ENCODE measurements at places on chromosomes 11 and 22.
A peak's percentile ranks its signal among the peaks of the same experiment; 100 is the strongest.

DNA sequence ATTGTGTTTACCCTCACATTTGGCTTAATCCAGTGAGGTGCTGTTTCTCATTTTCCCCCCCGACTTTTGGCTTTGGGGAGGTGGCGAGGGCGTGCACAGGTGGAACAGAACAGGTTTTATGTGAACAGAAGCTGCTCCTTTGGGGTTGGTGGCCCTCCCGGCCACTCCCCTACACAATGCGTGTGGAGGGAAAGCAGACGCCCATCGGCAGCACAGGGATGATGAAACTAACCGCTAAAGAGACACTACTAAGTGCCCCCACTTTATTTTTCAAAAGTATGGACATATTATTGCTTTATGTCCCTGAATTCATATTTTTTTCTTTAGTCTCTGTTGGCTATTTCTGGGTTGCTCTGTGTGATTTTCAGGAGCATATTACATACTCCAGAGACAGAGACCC is 160.9 kb downstream of the ENTHD1 start:
- no peak for DNase-seq

DNA sequence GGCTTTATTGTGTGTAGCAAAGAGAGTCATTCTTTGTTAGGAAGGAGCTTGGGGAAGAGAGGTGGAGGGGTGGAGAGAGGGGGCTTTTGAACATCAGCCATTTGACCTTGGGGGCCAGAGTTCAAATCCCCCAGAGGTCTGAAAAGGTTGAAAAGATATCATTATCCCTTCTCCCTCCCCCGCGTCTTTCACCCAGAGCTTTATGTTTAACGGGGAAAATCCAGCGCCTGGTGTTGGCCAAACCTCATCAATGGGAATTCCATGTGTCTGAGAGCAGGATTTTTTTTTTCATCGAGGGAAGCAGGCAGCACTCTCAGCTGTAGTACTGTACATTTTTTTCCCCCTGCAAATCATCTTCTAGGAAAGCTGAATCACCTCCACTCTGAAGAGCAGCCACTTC is 122.4 kb upstream of the HSD17B12 start:
- no peak for DNase-seq

GRCh38 chr11:28760676-28761390 is 652.6 kb downstream of the METTL15 start:
- DNase-seq, result no peak

DNA sequence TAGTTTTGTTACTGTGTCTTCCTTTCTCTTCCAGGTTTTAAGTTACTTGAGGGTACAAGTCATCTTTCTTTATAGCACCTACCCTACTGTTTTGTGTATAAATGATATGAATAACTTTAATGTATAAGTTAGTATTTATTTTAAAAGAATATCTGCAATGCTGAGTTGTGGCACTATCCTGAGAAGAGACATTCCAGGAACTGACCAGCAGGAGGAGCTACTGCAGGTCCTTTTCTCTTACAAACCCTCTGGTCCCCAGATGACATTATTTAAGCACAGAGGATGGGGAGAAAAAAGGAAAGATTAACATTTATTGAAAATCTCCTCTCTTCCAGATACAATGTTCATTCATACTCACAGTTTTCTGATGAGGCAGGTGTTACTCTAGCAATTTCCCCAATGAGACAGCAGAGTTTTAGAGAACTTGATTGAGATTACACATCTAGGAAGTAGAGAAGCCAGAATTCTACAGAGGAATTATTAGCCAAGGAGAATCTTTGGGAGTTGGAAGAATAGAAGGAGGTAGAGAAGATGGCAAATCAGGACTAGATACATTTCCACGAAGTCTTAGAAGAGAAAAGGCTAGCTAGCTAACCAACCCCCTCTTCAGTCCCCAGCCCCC is 541.2 kb upstream of the API5 start:
- no peak for DNase-seq

DNA sequence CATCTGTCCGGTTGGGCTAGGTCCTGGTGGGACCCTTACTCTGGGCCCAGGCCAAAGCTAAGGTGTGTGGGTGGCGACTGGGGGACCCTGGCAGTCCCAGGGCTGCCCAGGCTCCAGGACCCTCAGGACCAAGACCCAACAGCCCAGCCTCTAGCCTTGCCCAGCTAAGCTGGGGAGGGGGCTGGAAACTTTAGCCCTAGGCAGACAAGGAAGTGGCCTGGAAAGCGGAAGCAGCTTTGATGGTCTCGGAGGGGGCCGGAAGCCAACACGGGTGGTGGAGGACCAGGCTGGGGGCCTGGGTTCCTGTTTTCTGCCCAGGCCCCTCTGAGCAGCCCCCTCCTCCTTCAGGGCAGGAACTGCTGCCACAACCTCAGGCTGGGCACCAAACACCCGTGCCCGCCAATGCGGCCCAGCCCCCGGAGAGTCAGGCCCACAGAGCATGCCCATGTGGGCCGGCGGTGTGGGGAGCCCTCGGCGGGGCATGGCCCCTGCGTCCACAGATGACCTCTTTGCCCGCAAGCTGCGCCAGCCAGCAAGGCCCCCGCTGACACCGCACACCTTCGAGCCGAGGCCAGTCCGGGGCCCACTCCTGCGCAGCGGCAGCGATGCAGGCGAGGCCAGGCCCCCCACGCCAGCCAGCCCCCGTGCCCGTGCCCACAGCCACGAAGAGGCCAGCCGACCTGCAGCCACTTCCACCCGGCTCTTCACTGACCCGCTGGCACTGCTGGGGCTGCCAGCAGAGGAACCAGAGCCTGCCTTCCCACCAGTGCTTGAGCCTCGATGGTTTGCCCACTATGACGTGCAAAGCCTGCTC is 2.8 kb downstream of the SIPA1 start:
- peak; percentile 28 for DNase-seq

DNA sequence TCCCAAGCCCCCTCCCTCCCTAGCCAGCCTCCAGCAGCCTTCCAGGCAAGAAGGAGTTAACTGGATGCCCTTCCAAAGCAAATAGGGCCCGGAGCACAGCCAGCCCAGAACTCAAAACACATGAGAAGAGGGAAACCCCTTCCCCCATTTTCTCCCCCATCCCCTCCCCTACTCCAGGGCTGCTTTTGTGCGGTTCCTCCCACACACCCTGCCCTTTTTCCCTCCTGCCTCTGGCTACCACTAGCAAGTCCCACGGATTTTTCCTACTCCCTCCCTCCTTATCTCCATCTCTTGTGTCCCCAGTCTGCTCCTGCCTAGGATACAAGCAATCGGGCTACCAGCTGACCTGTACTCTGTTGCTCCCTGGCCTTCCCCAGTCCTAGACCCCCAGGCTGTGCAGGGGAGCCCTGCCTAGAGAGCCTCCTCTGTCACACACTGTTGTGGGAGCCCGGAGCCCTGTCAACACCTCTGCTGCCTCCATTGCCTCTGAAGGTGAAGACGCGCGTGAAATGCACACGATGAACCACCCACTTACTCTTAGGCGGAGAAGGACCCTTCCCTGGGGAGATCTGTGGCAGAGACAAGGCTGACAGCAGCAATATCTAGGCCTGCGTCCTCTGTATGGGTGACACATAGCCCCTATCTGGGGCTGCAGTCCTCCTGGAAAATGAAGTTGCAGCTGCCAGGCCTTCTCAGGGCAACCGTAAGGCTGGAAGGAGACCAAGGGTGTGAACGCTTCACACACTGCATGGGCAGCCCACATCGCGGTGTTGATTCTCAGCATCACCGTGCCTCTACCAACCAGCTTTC is 282.8 kb downstream of the MN1 start:
- no peak for DNase-seq

DNA sequence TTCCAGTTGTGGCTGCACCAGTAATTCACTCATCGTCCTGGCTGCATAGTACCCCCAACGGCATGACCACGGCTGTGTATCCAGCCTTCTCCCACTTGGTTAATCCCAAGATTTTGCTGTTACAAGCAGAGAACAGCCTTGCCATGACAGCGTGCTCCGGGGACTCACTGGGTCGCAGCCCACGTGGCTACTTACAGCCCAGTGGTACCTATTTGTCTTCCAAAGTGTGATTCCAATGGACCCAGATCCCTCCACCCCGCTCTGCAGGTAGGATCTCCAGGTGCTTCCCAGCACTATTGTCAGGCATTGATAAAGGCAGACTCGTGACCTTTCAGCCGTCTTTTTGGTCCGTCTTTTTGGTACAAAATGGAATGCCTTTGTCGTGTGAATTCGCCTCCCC is 119.0 kb upstream of the FGF3 start:
- DNase-seq, result no peak

GRCh38 chr11:6248248-6248647 is 9.4 kb downstream of the CNGA4 start:
- DNase-seq, result no peak

DNA sequence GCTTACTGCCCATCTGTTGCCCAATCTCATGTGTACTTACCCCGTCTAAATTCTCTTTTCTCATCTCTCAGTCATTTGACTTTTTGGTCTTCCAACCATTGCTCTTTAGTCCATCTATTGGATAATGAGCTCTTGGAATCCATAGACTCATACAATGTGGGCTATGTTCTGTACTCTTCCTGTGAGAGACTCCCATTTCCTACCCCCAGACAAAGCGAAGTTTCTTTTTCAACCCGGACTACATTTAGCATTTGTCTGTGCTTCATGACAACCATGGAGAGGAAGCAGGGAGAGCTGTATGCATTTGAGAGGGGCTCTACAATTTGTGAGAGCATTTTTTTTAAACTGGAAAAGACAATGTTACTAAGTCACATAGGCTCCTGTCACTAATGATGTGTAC is 4.0 kb upstream of the ARHGAP42 start:
- DNase-seq, result no peak

DNA sequence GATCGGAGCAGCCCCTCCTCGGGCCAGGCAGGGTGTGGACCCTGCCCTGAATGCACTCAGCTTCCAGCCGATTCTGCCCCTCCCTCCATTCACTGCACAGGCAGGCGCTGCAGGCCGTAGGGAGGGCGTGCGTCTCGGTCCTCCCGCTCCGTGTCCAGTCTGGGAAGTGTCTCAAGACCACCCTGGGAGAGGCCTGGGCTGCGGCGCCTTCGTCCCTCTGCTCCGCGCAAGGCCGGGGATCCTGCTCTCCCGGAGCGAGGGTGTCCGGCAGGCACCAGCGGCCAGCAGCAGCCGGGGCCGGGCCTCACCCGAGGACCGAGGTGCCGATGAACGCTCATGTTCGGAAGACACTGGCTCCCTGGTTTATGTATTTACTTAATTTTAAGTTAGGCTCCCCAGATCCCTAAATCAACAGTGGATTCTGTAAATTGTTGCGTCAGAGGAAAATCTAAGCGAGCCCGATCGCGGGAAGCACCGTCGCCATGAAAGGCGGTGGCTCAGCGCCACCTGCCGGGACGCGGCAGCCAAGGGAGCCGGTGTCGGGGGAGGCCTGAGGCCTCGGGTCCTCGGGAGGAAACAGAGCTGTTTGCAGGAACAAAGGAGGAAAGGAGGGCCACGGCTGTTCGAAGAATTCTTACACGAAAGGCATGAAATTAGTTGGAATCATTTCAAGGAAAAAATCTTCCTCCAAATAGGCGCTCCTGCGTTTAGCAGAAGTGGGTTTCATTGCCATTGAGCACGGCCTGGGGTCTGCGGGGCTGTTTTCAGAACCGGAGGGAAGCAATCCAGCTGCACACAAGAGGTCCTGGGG is 195.3 kb downstream of the BRD1 start:
- DNase-seq, result no peak

DNA sequence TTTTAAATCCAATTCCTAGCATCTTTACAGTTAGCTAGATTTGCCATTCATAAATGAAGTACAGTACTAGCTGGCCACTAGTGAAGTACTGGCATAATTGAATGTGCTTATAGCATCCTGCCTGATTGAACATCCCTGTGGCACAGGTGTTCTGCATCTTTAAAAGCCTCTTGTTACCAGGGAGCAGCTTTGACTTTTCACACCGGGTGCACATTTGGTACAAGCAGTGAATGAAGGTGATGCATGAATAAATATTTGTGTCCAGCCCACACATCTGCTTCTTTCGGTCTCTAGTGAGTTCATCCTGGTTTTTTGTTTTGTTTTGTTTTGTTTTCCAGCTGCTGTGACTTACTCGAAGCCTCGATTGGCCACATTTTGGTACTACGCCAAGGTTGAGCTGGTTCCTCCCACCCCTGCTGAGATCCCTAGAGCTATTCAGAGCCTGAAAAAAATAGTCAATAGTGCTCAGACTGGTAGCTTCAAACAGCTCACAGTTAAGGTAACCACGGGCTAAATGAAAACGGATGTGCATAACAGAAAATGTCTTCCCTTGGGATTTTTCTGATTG is 5.3 kb downstream of the ATP5MG start:
- DNase-seq, result no peak

DNA sequence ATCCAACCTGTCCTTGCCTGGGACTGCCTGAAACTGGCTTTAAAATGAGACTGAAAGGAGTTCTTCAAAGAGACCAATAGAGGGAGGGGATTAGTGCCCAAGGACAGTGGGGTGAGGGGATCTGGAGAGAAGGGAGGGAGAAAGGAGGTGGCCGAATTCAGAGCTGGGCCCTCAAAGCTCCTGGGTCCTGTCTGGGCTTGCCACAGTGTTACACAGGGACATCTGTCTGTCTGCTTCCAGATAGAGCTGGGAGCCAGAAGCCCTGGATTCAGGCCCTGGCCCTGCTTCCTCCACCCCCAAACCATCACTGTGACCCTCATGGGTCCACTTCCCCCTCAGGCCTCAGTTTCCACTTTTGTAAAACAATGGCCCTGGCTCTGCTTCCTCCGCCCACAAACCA is 3.6 kb downstream of the KCNJ4 start:
- no peak for DNase-seq

- DNase-seq, result no peak
These were observed 170.8 kb downstream of the BUD13 start for GRCh38 chr11:116601814-116602636.

GRCh38 chr22:32617271-32617670 is 142.7 kb downstream of the FBXO7 start:
- no peak for DNase-seq
